ENCODE measurements at places on chromosomes 4 and X. TPM values are rescaled to one million over a fixed set of nuclear protein-coding genes. Genes with fewer than 3 reads are reported as not detected.

Gene YY2
- 2.3 TPM for total RNA-seq

Gene KLB
- not detected for total RNA-seq

Gene WFS1
- total RNA-seq: 51.3 TPM

Gene JADE3
- total RNA-seq: 16.8 TPM

Gene DAPP1
- 1.2 TPM for total RNA-seq

Gene PHOX2B
- not detected for total RNA-seq

Gene SUV39H1
- 4.4 TPM for total RNA-seq

Gene ZNF630
- 4.0 TPM for total RNA-seq

Gene CPLX1
- total RNA-seq: 23.8 TPM

Gene CXCL8
- total RNA-seq: 1.6 TPM

DNA sequence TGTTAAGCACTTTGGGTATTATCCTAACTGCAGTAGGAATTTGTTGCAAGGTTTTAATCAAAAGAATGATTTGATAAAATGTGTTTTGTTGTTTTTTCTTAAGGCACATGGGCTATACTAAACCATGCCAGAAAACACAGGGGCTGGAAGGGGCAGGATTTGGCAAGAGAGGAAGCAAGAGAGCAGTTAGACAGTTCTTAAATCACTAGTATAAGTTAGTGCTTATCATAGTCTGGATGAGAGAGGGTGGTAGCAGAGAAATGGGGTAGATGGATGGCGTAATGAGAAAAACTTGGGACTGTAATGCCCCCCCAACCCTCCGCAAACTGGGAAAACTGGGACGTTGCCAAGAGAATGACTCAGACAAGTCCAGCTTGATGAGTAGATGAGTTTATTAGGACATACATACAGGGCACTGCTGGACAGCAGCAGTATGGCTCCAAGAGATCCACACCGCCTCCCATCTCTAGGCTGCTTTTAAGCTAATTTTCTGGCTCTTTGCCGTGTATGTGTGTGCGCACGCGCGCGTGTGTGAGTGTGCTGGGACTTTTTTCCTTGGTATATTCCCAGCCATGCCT, 151.5 kb downstream of the PDLIM5 start:
- DNase-seq: peak; percentile 55

GRCh38 chrX:73849073-73849472, 286.1 kb downstream of the CHIC1 start:
- no peak for DNase-seq

GRCh38 chr4:118997601-118998000, 108.9 kb downstream of the SYNPO2 start:
- no peak for DNase-seq

DNA sequence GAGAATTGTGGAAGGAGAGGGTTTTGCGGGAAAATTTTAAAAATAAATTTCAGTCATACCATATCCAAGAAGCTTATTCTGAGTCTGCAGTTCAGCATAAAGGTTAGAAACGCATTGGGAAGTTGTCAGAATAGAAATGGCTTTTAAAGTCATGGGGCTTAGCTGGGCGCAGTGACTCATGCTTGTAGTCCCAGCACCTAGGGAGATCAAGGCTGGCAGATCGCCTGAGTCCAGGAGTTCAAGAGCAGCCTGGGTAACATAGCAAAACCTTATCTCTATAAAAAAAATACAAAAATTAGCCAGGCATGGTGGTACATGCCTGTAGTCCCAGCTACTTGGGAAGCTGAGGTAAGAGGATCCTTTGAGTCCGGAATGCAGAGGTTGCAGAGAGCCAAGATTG, 3.9 kb upstream of the PLA2G12A start:
- no peak for DNase-seq

- peak; percentile 36 for DNase-seq
Observed at GRCh38 chr4:75831856-75832405, 70.3 kb downstream of the PPEF2 start.

- DNase-seq: no peak
Observed at GRCh38 chr4:70515367-70516250, 2.8 kb upstream of the AMTN start.

GRCh38 chr4:3872834-3873313, 106.7 kb downstream of the ADRA2C start:
- DNase-seq: no peak

GRCh38 chrX:136572030-136572429, 40.0 kb downstream of the VGLL1 start:
- no peak for DNase-seq

DNA sequence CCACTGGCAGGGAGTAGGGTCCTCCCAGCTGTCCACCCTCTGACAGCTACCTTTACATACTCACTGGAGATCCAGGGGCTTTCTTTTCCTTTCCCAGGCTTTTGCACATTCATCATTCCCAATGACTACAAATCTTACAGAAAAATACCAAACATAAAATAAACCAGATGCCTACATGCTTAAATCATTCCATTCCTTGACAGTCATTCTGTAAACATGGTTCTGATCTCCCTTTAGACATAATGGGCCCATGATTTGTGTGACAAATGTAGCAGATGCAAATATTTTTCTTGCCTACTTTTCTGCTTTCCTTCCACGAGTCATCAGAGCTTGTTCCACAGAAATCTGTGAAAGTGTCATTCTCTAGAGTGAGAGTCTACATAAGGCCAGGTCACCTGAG, 207.0 kb downstream of the IDS start:
- DNase-seq: no peak

GRCh38 chrX:153102418-153102817, 30.2 kb downstream of the PNMA6A start:
- no peak for DNase-seq

- no peak for DNase-seq
Observed at GRCh38 chr4:10635091-10635490, 49.5 kb downstream of the CLNK start.

DNA sequence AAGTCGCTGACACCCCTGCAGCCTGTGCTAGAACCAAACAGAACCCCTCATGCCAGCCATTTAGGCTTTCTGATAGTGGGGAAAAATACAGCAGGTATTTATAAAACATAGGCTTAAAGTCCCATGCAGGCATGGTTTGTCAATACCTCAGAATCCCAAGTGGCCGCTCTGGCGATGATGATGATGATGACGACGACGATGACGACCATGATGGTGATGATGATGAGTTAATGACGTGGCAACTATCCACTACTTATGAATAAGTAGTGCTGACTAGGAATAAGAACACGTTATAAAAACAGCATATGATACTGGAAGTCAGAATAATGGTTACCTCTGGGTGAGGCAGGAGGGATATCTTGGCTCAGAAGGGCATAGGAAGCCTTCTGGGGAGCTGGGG, 18.0 kb downstream of the CCDC149 start:
- no peak for DNase-seq

DNA sequence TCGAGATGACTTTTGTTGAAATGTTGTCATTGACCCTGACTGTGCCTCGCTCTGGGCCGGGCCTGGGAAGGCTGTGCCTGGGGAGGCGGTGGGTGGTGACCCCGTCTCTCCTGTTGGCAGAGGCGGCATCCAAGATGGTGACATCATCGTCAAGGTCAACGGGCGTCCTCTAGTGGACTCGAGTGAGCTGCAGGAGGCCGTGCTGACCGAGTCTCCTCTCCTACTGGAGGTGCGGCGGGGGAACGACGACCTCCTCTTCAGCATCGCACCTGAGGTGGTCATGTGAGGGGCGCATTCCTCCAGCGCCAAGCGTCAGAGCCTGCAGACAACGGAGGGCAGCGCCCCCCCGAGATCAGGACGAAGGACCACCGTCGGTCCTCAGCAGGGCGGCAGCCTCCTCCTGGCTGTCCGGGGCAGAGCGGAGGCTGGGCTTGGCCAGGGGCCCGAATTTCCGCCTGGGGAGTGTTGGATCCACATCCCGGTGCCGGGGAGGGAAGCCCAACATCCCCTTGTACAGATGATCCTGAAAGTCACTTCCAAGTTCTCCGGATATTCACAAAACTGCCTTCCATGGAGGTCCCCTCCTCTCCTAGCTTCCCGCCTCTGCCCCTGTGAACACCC, 36.4 kb downstream of the HTRA3 start:
- DNase-seq: no peak

GRCh38 chrX:130915302-130915701, 12.3 kb upstream of the ENOX2 start:
- DNase-seq: no peak

GRCh38 chr4:1767770-1768366, 25.2 kb upstream of the FGFR3 start:
- DNase-seq: no peak

GRCh38 chrX:39907964-39908661, 189.6 kb downstream of the BCOR start:
- DNase-seq: peak; percentile 85

DNA sequence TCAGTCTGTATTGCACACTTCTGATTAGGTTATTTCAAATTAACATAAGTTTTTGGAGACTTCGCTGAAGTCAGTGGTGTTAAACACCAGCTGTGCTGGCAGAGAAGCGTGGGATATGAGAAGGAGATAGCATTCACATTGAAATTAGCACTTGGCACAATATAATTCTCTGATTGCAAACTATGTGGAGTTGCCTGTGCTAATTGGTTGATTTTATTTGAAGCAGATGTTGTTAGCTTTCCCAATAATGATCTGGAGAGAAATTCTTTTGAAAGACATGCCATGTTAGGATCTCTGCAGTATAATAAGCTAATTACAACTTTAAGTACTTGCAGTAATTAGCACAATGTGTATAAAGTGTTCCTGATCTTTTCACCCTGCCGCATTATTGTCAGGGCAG, 367.4 kb upstream of the ARX start:
- DNase-seq: no peak

DNA sequence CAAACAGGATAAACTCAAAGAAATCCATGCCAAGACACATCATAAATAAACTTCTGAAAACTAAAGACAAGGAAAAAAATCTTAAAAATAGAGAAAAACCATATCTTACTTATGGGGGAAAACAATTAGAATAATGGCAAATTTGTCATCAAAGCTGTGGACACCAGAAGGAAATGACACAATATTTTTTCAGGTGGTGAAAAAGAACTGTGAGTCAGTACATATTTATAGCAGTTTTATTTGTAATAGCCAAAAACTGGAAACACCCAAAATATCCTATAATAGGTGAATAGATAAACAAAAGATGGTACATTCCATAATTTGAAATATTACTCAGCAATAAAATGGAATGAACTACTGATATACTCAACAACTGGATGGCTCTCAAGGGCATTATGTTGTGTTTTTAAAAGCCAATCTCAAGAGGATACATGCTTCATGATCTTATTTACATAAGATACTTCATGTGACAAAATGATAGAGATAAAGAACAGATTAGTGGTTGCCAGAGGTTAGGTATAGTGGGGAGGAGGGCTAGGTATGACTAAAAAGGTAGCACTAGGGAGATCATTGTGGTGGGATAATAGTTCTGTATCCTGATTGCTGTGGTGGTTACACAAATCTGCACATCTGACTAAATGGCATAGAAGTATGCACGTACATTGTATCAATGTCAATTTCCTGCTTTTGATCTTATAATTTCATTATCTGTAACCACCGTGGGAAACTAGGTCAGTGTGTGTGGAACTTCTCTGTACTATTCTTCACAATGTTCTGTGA, 191.9 kb downstream of the PPP1R2C start:
- DNase-seq: no peak

DNA sequence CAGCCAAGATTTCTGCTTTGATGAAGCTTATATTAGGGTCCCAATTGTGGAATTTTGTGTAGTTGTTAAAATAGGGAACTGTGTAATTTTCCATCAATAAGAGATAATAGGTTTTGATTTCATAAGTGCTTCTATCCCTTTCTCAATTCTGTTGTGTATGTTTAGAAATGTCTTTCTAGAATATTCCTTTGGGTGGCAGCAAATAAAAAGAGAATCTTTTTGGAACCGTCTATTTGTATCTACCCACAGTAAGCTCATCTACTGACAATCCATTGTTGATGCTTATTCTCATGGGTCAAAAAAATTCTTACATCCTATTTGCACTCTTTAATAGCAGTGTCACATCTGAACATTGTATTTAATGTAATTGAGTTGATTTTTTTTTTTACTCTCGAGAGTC, 61.7 kb downstream of the TMA16 start:
- no peak for DNase-seq

- no peak for DNase-seq
Observed at GRCh38 chr4:138761638-138762220, 253.9 kb upstream of the NOCT start.

GRCh38 chr4:146310319-146311021, 96.1 kb downstream of the REELD1 start:
- no peak for DNase-seq

DNA sequence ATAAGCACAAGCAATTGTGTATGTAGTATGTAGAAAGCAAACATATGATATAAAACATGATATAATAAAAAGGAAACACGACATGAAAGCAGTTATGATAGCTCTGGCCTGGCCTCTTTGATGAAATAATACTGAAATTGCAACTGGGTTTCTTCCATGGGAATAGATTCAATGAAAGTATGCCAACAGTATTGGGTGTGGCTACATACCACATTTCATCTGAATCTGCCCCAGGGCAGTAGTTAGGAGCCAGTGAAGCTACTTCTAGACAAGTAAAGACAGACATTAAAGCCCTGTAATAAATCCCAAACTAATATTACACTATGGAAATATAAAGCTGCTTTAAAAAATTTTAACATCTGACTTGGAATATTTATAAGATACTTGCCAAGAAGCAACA, 207.3 kb downstream of the FBXW7 start:
- no peak for DNase-seq

- no peak for DNase-seq
Observed at GRCh38 chr4:151247395-151247794, 29.6 kb upstream of the PRSS48 start.

GRCh38 chr4:135191596-135191995, 990.0 kb upstream of the PABPC4L start:
- DNase-seq: no peak

- DNase-seq: no peak
Observed at GRCh38 chr4:11912886-11913285, 484.2 kb upstream of the HS3ST1 start.
